ENCODE measurements at places on chromosomes 5 and 9.

GRCh38 chr5:17346811-17347210 is 129.4 kb downstream of the BASP1 start:
- no peak for DNase-seq

DNA sequence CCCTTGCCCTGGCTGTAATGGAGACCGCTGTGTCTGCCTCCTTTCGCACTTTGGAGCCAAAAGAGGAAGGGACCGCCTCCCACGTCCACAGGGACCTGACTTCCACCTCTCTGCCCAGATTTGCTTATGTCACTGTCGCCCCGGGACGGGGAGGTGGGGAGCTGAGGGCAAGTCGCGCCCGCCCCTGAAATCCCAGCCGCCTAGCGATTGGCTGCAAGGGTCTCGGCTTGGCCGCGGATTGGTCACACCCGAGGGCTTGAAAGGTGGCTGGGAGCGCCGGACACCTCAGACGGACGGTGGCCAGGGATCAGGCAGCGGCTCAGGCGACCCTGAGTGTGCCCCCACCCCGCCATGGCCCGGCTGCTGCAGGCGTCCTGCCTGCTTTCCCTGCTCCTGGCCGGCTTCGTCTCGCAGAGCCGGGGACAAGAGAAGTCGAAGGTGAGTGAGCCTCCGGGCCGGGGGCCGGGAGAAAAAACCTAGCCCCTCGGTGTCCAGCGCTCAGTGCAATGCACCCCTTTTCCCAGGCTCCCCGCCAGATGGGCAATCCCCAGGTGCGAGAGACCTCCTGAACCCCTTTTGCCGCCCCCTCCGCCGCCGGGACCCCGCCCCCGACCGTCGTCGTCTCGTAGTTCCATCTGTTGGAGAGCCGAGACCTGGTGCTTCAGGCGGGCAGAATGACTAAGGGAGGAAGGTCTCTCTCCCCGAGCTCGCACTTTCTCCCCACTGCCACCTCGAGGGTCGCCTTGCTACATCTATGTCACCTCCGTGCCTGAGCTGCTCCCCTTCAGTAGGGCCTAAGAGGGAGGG is at the start of gene GPX3:
GPX3 (plus strand) TSS at position 288 of the 807 bp plus-strand sequence; CDS start at position 352, 64 bp downstream.
- peak; percentile 13 for DNase-seq

- DNase-seq = no peak
Observed at GRCh38 chr5:150272531-150272930, 17.0 kb downstream of the CAMK2A start.

GRCh38 chr5:3594510-3595005 is 1.1 kb upstream of the IRX1 start:
- no peak for DNase-seq

- DNase-seq = no peak
Observed at GRCh38 chr9:136881691-136882108, 4.6 kb upstream of the TRAF2 start.

GRCh38 chr5:150505041-150505511 is 2.9 kb upstream of the NDST1 start:
- no peak for DNase-seq

DNA sequence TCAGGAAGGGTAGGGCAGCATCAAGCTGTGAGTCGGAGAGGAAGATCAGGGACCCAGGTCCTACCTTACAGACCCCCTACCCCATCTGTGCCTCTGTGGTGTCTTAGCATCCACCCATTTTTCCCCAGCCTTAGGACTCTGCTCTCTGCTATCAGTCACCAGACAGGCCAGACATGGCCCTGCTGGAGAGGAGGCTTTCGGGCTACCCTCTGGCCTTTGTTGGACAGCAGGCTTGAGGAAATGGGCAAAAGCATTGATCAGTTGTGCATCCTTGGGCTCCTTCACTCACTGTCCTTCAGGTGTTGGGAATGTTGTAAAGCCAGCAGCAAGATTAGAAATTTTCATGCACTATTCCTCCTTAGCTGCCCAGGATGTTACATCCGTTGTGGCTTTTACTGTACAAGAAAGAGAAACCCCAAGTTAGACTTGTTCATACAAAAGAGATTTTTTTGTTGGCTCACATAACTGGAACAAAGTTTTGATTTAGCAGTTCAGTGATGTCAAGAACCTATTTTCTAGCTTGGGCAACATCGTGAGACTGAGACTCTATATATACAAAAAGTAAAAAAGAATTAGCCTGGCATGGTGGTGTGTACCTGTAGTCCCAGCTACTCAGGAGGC is 17.4 kb upstream of the TNFAIP8 start:
- no peak for DNase-seq

- DNase-seq = no peak
Observed at GRCh38 chr5:34715711-34716110, 59.6 kb downstream of the RAI14 start.

GRCh38 chr5:78809444-78809843 is 160.9 kb upstream of the LHFPL2 start:
- DNase-seq = no peak

GRCh38 chr5:160171666-160172065 is 52.4 kb upstream of the PWWP2A start:
- DNase-seq = no peak

DNA sequence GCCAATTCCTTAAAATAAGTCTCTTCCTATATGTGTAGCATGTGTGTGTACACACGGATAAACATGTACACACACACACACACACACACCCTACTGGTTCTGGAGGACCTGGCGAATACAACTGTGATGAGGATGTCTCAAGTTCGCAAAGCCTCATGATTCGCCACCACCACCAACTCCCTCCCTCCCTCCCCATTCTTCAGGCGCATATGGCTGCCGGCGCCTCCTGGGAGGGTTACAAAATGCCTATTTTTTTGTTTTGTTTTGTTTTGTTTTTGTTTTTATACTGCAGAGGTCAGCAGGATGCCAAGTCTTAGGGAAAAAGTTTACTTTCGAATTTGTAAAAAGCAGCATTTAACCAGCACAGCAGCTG is 88.0 kb downstream of the DAP start:
- DNase-seq = no peak

DNA sequence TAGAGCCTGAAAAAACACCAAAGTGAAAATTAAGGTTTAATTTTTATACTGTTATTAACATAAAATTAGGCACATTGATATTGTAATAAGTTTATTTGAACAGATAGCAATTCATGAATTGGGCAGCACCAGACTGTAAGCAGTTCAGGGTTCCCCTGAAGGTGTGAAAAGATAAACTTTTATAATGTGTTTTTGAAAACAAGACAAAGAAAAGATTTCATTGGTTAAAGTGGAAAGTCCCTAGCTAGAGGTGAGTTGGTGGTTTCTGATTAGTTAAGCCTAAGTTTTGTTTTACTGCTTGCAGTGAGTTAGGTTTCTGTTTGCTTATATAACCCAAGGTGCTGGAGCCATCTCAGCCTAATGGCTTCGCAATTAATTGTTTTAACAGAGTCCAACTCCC is 96.5 kb upstream of the RPS23 start:
- no peak for DNase-seq
